IPS-NIHi11 (cell line): ENCODE measurements at places on chromosomes 5 and 9.
A peak's percentile ranks its signal among the peaks of the same experiment; 100 is the strongest.

GRCh38 chr5:103327893-103328292 lies 69.3 kb downstream of the MACIR start:
- DNase-seq: no peak

DNA sequence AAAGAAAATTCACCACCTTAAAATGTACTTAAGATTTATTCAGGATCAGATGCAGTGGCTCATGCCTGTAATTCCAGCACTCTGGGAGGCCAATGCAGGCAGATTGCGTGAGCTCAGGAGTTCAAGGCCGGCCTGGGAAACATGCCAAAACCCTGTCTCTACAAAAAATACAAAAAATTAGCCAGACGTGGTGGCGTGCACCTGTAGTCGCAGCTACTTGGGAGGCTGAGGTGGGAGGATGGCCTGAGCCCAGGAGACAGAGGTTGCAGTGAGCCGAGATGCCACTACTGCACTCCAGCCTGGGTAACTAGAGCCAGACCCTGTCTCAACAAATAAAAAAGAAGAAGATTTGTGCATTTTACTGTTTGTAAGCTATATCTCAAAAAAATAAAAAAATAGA lies 34.7 kb upstream of the GFPT2 start:
- no peak for DNase-seq

- no peak for DNase-seq
Observed at GRCh38 chr9:81002242-81002641, 687.1 kb downstream of the TLE1 start.

DNA sequence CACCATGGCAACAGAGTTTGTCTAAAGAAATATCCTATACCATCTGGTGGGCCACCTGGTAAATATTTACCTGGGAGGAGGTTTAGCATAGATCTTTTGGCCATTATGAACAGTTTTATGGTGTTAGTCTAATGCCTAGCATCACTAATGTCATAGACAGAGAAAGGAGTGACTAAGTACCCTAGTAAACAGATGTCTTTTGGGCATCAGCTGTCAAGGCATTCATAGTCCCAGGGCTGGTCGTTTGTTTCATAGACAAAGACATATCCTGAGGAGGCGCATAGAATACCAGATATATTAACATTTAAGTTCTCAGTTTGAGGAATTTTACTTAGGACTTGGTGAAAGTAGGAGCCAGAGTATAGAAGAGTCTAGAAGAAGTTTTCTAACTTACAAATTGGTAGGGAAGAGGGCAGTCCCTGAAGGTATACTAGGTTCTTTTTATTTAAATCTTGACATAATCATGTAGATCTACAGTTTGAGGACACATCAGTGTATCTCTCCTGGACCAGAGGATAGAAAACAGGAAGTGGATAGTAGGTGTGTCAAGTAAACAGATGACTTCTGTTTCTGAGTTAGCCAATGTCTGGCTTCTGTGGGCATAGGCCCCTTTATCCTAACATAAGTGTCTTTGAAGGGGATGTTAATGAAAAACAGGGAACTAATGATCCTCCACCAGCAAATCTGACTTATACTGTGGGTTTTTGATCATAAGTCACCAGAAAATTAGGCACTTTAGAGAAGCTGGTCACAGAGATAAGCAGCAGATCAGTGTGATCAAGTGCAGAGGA lies 105.0 kb upstream of the PRSS3 start:
- no peak for DNase-seq

GRCh38 chr5:121763665-121764064 lies 88.0 kb upstream of the FTMT start:
- no peak for DNase-seq

DNA sequence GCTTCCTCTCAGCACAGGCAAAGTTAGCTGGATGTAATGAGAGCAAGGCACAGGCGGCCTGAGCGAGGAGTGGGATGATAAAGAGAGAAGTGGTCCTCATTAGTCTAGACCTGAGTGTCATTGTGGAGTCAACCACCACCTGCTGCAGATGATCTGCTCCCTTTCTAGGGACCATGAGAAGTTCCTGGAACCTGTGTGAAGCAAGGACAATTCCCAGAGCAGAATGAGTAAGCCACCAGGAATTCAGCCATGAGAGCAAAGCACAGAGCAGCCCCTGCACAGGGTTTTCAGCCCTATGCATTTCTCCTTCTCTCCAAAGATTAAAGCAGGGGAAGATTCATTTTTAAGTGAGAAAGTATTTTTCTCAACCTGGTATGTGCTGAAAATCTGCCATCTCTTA lies 146.8 kb upstream of the SPEF2 start:
- DNase-seq: no peak

DNA sequence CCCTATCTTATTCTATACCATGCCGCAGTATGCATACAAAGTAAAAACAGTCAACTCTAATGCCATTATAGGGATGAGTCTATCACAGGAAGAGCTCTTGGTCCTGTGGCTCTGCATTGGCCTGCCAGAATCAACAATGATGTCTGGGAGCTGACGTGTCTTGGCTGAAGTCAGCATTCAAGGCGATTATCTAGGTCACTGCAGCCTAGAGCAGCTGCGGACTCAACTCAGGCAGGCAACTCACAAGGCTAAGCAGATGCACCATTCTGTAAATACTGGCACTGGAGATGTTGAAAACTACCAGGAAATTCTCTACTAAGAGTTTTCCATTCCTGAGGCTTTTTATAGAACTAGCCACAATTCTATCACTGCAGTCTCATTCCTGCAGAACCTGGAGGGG lies 13.3 kb downstream of the SPATA9 start:
- no peak for DNase-seq

- no peak for DNase-seq
Observed at GRCh38 chr9:9079473-9079872, 1279.9 kb upstream of the DMAC1 start.

DNA sequence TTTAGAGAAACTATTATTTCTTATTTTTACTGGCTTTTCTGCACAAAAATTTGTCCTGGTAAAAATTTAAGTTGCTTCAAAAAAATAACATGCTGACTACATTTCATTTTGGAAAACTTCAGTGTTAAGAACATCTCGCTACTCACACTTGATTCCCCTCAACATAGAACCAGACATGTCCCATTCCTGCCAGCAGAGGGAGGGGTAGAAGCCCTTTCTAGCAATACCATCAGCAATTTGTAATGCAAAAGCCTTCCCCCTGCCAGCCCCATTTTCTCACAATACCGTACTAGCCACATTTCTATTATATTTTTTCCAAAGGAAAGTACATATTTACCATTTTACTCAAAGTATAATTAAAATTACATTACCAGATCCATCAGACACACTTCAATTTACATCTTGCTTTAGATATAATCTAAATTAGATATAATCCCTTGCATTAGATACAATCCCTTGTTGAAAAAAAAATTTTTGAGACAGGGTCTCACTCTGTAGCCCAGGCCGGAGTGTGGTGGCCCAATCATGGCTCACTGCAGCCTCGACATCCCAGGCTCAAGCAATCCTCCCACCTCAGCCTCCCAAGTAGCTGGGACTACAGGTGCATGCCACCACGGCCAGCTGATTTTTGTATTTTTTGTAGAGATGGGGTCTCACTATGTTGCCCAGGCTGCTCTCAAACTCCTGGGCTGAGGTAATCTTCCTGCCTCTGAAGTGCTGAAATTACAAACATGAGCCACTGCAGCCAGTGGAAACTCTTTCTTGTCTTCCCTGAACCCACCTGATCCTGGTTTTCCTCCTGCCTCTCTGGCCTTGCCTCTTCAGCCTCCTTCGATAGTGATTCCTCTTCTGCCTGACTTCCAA lies 39.6 kb upstream of the IDNK start:
- DNase-seq: peak; percentile 77

DNA sequence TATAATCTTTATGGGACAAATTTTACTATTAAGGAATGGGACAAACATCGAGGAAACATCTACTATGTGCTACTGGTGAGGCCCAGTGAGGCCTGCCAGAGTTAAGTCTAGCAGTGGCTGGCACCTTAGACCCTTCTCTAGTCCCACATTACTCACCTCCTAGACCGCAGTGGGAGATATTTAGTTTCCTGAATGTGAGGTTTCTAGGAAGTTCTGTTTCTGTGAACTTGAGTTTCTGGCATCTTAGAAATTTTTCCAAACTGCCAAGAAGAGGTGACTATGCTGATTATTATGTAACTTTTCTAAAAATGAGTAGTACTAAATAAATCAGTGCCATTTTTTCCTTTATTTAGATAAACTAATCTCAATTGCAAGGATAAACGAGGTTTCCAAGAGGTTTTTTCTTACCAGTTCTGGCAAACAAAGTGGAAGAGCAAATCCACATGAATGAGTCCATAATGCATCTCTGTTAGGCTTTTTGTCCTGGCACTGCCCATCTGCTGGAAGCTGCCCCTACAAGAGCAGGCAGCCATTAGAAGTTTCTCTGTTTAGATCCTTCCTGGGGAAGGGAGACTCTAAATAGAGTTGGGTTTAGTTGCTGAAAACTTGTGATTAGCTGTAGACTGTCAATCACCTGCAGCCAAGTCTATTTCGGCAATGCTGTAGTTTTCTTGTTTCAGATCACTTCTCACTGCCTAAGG lies 348.7 kb downstream of the MAN2A1 start:
- DNase-seq: no peak

- no peak for DNase-seq
Observed at GRCh38 chr5:134086225-134086942, 28.1 kb upstream of the TCF7 start.

DNA sequence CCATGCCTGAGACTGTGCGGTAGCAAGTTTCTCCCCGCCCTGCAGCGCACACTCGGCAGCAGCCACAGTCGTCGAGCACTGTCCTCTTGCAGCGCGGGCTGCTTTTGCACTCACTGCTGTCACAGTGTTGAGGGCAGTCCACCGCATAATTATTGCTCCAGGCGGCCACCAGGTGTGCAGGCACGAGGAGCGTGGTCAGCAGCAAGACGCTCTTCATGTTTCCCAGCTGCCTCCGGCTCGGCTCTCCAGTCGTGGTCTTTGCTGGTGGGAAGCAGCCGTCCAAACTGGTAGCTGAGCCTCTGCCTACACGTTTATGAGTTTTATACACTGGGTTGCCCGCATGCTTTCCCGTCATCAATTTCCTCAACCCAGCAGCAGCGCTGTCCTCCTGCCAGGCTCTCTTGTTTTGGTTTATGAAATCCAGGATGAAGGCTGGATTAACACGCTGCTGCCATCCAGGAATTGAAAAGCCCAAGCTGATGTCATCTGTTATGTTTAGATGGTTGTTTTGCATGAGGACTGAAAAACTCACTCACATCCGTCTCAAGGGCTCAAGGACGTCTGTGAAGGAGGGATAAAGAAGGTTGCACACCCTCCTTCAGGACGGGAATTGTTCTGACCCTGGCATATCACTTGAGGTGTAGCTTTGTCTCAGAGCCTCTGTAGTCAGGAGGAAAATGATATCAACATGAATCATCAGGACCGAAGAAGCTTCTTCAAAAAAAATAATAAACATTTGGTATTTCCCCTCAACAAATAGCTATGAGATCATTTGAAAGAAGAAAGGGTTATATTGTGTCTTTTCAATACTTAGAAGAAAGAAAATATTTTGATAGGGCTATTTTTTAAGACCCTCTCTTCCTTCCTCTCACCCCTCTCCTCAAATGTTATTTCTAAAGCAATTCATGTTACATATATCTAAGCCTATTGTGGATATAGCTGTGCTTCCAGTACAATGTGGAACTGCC lies at the start of gene ESM1:
Gene ESM1, minus strand, starts transcription at position 293 of the 968 bp plus-strand sequence. Its CDS starts 76 bp downstream, at position 217.
- peak; percentile 15 for DNase-seq

DNA sequence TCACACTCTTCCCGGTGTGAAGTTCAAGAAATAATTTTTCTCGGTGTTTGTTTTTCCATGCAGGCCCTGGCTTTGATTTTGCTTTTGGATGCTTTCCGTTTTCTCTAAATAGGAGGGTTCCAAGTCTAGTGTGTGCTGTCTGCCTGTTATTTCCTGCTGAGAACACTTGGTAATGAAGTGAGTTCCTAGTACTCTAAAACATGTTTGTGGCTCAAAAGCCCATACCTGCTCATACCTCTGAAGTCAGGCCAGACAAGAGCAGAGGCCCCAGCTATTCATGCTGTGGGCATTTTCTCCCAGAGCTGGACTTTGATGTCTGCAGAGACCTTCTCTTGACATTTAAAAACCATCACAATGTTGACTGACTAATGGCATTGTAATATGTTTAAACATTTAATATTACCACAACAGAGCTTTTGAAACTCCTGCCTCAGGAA lies 211.2 kb downstream of the GOLPH3 start:
- DNase-seq: no peak

- no peak for DNase-seq
Observed at GRCh38 chr9:97504381-97505216, 3.1 kb downstream of the TMOD1 start.

DNA sequence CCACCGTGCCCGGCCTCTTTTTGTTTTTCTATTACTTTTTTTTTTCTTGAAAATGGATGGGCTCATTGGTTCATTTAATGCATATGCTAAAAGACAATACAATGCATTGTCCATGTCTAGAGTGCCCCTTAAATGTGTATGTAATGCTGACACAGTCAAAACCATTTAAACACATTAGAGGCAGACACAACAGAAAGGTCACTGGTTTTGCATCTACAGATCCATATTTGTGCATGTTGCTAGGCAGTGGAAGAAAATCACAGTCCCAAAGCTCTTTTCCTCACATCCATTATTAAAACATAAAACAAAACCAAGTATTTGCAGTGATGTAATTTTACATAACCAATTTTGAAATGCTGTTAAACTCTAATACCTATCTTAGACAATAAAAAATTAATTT lies 389.0 kb downstream of the TAF11L14 start:
- no peak for DNase-seq

DNA sequence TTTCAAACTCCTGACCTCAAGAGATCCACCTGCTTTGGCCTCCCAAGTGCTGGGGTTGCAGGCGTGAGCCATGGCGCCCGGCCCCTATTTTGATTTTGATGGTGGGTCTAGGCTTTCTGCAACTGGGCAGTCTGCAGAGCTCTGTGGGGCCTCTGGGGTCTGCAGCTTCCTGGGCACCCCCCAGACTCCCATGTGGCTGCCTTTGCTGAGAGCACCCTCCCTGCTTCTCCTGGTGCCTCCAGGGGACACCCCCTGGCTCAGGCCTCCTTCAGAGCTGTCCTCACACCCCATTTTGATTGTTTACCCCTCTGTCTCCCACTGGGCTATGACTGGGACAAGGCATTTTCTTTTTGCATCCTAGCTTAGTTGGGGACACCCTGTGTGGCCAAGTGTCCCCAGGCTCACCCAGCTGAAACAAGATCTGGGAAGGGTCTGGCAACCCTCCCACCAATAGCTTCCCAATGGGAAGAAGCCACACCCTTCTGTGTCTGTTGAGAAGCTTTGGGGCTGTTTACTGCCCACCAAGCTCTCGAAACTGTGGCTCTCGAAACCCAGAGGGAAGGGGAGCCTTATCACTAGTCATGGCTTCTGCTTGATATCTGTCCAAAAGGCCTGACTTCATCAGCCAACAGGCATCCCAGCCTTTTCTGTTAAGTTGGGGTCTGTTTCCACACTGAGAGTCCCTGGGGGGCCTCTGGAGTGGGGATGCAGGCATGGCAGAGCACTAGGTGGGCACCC lies 204.4 kb upstream of the IER5L start:
- DNase-seq: peak; percentile 16

GRCh38 chr9:112341730-112342129 lies 8.3 kb upstream of the PTBP3 start:
- DNase-seq: no peak

- no peak for DNase-seq
Observed at GRCh38 chr5:95871146-95871806, 48.8 kb upstream of the GLRX start.

GRCh38 chr9:89340332-89340731 lies 22.0 kb downstream of the SECISBP2 start:
- no peak for DNase-seq
